ENCODE measurements at places on chromosomes 4 and X.

DNA sequence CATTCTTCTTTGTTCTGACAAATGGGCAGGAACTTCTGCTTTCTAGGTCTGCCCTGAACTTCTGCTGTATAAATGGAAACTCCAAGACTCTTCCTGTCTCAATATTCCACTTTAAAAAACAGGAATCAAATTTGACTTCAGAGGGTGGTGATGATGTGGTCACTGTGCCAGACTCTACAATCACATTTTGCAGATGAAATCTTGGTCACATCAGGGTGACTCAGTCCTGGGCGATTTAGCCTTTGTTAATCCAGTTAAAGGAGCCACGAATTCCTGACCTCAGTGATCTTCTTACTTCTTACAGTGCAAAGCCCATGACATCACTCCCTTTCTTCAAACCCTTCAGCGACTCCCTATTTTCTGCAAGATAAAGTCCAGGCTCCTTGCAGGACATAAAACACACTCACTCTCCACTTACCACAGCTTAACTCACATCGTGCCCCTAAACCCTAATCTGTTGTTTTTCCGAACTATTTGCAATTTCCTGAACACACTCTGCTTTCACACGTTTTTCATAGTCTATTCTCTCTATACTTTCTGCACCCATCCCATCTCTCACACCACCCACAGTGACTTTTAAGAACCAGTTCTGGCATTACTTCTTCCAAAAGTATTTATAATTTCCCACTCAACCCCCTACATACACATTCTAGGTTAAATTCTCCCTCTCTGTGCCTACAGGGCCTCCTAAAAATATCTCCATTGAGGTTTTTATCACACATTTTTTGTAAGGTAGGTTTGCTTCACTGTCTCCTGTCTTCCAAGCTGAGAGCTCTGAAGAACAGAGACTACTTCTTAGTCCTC lies 11.1 kb downstream of the GASK1B start:
- no peak for DNase-seq

DNA sequence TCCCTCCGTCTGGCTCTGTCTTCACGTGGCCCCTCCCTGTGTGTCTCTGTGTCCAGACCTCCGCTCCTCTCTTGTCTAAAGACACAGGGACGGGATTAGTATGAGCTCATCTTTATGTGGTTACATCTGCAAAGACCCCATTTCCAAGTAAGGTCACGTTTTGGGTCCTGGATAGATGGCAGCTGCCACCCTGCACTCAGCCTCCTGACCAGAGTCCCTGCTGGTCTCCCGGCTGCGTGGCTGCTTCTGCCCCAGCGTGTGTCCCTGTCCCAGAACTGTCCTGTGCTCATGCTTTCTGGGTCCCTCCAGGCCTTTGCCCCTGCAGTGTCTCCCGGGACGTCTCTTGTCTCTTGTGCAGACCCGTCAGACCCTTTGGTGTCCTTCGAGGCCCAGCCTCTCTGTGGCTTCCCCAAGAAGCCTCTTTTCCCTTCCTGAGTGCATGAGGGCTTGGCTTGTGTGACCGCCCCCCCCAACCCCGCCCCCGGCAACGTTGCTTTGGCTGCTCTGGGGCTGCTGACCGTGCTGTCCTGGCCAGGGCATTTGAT lies 107.3 kb downstream of the PSAPL1 start:
- no peak for DNase-seq

GRCh38 chr4:169054879-169055278 lies 44.8 kb upstream of the CBR4 start:
- DNase-seq: no peak

- no peak for DNase-seq
Observed at GRCh38 chr4:13481569-13481968, 2.6 kb downstream of the RAB28 start.

DNA sequence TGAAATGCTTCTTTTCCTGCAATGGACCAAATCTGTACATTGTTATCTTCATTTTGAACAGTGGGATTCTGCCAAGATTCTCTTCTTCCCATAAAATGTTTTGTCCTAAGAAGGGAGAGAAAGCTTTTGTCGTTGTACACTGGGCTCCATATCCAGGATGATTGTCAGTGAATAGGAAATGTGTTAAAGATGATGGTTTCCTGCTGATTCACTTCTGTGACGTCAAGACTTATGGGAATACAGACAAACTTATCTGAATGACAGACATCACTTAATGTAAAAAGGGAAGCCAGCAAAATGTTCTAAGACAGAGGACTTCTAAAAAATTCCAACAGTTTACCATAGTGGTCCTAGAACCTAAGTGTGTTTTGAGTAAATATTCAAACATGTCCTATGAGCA lies 53.7 kb upstream of the HPF1 start:
- DNase-seq: no peak

DNA sequence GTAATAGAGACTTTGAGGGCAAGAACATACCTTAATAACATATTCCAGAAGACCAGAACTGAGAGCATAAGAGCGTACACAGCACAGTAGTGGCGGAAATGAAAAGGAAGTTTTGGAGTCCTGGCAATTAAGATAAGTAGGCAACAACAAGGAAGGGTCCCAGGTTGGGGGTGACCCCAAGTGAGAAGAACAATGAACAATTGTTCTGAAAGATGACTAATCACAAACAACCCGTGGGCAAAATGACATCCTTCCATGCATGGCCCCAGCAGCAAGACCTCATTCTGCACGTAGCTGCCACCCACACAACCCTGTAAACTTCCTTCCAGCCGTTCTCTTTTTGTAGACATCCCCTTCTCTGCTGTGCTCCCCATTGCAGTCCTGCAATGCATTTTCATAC lies 384.4 kb upstream of the PABPC4L start:
- no peak for DNase-seq

DNA sequence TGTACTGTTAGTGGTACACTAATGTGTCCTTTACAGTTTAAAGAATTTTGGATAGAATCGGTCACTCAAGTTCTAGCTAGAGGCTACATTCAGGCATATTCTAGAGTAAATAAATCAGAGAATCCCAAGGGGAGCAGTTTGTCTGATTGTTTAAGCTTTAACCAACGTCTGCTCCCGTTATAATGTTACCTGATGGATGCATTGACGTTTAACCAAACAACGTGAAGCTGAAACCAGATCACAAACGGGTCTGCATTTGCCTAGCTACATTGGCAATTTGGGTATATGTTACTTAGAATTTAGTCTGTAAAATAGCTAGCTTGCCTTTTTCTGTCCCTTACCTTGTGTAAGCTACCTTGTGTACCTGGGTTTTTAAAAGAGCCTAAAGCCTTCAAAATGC lies 1.6 kb downstream of the PI4K2B start:
- no peak for DNase-seq

DNA sequence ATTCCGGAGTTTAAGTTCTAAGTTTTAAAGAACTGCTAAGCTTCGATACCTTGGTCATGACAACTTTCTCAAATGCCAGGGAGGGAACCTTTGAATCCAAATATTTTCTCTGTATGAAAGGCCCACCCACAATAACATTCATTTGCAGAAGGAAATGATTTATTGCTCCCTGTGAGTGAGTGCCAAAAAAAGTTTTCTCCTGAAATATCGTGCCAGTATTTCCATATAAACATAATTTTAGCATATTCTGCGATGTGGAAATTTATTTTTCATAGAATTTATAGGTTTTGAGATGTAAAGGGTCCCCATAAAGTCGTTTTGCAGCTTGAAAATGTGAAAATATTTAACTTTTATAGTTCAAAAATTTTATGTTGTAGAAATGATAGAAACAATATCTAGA lies 53.9 kb downstream of the BMPR1B start:
- no peak for DNase-seq

DNA sequence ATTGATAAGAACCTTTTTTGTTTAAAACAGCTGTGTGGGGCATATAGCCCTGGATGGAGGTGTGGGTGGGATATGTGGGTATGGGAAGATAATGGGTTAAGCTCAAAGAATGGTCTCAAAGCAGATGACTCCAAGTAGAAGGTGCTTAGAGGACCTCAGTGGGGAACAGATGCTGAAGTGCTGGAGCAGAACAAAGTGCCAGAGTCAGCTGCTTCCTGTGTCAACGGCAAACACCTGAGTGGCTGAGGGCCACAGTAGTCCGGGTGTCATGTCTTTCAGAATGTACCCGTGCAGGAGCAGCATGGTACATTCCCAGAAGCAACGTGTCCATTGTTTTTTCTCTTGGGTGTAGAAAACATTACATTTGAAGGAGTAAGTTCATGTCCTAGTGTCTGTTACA lies 210.6 kb downstream of the CCNG2 start:
- DNase-seq: no peak

- no peak for DNase-seq
Observed at GRCh38 chr4:119286377-119287002, 35.4 kb downstream of the FABP2 start.

- no peak for DNase-seq
Observed at GRCh38 chr4:160563552-160564282, 1460.8 kb downstream of the RAPGEF2 start.

DNA sequence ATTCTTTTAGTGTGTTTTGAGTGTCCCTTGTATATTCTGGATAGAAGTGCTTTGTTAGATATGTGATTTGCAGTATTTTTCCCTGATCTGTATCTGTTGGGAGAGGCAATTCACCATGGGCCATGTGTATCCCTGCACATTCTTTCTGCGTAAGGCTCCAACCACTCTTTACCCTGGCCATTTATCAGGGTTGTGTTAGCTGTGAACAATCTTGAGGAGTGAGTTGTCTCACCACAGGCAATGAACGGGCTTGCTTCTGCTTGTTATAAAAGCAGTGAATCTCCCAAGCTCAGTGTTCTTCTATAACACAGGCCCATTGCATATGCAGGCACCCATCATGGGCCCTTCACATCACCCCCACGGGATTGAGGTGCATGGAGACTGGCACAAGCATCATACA lies 18.9 kb upstream of the SMIM10 start:
- no peak for DNase-seq

- DNase-seq: no peak
Observed at GRCh38 chrX:74579597-74580198, 34.7 kb downstream of the RLIM start.

DNA sequence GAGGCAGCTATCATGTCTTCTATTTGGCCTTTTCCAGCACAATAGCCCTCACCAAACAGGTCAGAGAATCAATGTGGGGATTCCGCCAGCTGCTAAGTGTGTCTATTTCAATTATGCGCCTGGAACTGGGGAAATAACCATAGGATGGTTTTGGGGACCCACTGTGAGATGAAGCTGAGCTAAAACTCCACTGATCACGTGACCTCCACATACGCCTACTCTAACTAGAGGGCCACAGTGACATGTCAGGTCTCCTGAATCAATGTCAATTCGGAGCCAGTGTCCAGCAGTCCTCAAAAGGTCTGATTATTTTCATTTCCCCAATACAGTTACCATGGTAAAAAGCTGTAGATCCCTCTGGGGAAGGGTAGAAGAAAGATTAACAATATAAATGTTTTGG lies 10.2 kb upstream of the BANK1 start:
- DNase-seq: no peak

DNA sequence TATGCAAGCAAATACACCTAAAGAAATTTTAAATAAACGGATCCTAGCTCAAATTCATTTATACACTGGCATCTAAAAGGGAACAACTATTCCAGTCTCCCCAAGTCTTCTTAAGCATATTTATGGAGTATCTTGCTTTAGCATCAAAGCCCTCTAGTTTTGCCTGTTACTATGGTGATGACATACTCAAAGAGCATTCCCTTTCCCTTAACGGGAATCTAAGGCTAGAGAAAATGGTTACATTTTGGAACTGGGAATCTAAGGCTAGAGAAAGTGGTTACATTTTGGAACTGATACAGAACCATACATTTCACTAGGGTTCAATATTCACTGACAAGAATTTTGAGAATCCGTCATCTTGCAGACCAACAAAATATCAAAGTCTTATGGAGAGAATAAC lies 271.2 kb downstream of the CHIC1 start:
- no peak for DNase-seq

DNA sequence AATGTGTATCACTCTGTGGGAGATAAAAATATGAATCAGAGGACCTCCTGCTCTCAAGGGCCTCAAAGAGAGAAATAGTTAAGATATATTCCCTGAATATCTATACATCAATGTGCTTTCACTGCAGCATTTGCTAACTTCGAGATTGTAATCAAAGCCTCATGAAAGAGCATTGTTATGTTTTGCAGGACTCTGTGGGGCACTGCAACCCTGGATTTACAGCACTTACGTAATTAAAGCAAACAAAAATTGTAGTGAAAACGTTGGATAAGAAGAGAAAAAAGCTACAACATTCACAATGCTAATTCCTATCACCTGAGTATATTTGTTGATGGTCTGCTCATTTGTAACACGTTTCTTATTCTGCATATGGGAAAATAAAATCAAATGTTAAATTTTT lies 48.0 kb downstream of the ETNPPL start:
- no peak for DNase-seq

GRCh38 chr4:185936650-185937376 lies 124.8 kb upstream of the SORBS2 start:
- DNase-seq: no peak

- DNase-seq: no peak
Observed at GRCh38 chrX:126394681-126395080, 157.9 kb downstream of the DCAF12L1 start.

- no peak for DNase-seq
Observed at GRCh38 chr4:169399976-169400767, 129.4 kb upstream of the SH3RF1 start.

DNA sequence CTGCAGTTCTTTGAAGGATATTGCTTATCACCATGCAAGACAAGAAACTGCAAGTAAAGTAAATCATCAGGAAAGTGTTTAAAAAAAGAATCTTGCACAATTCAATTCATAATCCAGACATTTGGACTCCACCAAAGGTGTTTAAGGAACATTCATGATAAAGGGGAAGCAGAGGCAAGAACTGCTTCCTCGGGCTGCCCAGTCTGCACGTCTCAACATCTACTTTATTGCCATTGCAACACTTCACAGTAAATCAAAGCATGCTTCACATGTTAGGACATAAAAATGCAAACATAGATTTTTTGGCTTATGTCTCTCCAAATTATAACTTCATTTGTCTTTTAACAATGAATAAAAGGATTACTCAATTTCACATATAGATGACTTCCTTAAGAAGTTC lies 42.5 kb downstream of the MID1 start:
- no peak for DNase-seq

GRCh38 chrX:53486285-53486684 lies 52.1 kb upstream of the HSD17B10 start:
- DNase-seq: no peak

DNA sequence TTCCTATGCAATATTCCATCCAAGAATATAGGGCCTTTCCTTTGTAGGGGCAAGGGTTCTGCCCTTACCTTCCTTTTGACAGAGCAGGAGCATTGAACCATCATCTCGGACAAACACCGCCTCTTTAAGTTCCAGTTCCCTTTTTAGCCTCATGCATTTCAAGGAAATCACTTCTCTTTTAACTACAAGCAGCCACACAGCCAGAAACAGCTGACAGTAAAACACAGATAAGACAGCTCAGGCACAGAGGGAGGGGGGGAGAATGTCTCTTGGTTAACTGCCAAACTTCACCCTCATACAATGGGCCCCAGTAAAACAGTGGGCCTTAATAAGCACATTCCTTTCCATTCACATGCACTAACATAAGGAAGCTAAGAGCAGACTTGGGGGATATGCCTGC lies 648.3 kb downstream of the GABRG1 start:
- DNase-seq: no peak

- DNase-seq: no peak
Observed at GRCh38 chr4:26402458-26402857, 81.6 kb downstream of the RBPJ start.

GRCh38 chr4:120754590-120754989 lies 167.9 kb downstream of the PRDM5 start:
- no peak for DNase-seq

GRCh38 chrX:136750364-136750763 lies 30.4 kb downstream of the ARHGEF6 start:
- no peak for DNase-seq
